OCI-M1 (cell line): ENCODE measurements at places on chromosomes 6 and 20.

- DNase-seq, result peak; percentile 82
These were observed 6.2 kb downstream of the LINC00237 start for GRCh38 chr20:21099751-21100577.

GRCh38 chr6:53440336-53440945, 91.7 kb upstream of the ELOVL5 start:
- peak; percentile 67 for DNase-seq

DNA sequence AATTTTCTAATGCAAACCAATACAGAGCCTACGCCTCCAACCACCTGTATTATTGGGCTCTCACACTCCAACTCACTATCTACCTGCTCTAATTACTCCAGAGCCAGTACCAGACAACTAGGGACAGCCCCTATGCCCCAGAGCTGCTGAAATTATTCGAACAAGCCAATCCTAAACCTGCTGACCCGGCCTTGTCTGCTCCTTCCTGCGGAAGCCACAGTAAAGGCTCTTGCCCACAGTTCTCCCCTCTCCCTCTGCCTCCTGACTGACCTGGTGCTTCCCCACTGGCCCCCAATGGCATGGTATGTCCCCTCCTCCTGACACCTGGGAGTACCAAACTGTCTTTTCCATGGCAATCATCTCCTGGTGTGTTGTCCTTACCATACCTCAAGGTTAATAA, 4.1 kb upstream of the TOX2 start:
- DNase-seq, result no peak

DNA sequence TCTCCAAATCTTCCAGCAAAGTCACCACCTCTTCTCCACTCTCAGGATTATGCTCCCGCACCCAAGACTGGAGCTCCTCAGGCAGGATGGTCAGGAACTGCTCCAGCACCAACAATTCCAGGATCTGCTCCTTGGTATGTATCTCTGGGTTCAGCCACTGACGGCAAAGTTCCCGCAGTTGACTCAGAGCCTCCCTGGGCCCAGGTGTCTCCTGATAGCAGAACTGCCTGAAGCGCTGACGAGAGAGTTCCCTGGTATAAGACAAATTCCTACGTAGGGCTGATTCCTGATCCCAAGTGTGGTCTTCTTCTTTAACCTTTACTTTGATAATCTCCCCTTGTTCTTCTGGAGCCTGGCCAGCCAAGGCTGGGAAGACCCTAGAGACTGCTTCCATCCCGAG, 60.6 kb downstream of the GPX5 start:
- no peak for DNase-seq

GRCh38 chr6:133097208-133097607, 143.9 kb upstream of the EYA4 start:
- DNase-seq, result no peak

GRCh38 chr20:55746723-55747122, 258.6 kb downstream of the CBLN4 start:
- no peak for DNase-seq

- DNase-seq, result no peak
These were observed 173.6 kb downstream of the MMS22L start for GRCh38 chr6:97109444-97109843.
